ENCODE measurements at places on chromosomes 2 and 18. TPM values are rescaled to one million over a fixed set of nuclear protein-coding genes. Genes with fewer than 3 reads are reported as not detected.

DNA sequence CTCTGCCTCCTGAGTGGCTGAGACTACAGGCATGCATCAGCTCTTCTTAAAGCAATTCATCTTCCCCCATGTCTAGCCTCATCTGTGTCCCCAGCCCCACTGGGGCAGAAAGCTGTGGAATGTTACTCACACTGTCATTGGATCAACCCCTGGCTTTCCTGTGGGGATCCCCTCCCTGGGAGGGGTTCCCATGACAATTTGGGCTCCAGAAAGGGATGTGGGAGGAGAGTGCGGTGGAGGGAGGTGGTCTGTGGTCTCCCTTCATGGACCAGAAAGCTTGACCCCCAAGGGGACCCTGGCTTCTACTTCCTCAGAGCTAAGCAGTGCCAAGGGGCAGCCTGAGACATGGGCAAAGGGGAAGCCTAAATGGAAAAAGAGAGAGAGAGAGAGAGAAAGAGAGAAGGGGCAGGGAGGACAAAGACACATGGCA is 1.3 kb downstream of the NGEF start:
- no peak for DNase-seq

GRCh38 chr2:119644186-119644585 is 34.8 kb upstream of the TMEM177 start:
- no peak for DNase-seq

GRCh38 chr2:63755216-63755615 is 86.5 kb upstream of the UGP2 start:
- no peak for DNase-seq

DNA sequence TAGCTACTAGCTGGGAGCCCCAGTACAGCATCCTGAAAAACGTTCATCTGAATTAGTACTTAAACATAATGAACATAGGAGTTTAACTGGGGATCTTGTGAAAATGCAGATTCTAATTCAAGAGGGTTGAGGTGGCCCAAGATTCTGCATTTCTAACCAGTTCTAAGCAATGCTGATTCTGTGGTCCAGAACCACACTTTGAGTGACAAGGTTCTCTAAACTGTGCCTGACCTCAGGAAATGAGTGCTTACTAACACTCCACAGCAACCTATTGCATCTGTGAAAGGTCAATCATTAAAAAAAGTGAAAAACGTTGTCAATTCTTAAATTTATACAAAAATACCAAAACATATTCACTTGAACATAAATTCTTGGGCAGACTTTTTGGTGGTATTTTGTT is 157.1 kb upstream of the ZFP36L2 start:
- DNase-seq = no peak

DNA sequence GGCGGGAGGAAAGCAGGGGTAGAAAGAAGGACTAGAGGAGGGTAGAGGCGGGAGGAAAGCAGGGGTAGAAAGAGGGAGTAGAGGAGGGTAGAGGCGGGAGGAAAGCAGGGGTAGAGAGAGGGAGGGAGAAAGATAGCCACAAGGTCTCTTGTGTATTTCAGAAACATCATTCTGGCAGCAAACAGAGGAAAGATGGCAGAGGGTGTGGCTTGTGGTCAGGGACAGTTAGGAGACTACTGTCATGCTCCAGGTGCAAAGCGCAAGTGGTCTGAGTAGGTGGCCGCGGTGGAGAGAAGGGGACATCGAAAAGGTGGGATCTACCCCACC is 82.4 kb upstream of the TAF1B start:
- DNase-seq = no peak

DNA sequence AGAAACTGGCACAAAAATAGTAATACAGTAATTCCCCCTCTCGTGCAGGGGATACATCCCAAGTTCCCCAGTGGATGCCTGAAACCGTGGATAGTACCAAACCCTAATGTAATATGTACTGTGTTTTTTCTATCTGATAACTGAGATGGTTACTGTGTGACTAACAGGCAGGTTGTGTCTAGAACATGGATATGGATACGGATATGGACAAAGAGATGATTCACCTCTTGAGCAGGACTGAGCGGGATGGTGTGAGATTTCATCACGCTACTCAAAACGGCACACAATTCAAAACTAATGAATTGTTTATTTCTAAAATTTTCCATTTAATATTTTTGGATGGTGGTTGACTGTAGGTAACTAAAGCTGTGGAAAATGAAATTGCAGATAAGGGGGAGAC is 3.4 kb downstream of the MBD1 start:
- no peak for DNase-seq

Gene MAP2
- 123 TPM for total RNA-seq

DNA sequence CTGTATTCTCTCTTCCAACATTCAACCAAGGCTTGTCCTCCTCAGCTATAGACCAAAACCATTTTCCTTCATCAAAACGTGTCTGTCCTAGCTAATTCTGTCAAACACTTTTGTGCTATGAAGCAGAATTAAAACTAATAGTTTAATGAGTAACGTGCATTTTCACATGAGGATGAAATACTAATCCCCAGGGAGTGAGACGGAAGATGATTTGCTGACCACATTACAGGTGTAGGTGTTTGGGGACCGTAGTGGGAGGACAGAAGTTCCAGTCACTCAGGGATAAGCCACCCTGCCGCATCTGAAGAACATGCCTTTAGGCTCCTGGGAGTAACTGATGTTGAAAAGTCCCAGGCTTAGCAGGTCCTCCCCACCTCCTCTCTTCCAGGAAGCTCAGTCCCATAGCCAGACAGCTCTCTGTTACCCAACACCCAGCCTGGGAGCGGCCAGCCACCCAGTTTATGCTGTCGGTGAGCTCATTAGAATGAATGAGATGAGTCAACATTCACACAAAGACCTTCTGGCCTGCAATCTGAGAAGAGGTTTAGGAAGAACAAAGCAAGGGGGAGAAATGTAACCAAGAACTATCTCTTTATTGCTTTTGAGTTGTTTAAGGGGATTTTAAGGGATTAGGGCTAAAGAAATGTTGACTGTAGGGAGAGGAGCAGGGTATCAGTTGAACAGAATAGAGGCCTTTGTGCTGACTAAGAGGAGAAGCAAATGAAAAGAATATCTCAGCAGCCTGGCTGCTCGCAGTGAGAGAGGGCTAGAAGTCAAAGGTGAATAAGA is 122.5 kb downstream of the FOXI3 start:
- DNase-seq = peak; percentile 13

DNA sequence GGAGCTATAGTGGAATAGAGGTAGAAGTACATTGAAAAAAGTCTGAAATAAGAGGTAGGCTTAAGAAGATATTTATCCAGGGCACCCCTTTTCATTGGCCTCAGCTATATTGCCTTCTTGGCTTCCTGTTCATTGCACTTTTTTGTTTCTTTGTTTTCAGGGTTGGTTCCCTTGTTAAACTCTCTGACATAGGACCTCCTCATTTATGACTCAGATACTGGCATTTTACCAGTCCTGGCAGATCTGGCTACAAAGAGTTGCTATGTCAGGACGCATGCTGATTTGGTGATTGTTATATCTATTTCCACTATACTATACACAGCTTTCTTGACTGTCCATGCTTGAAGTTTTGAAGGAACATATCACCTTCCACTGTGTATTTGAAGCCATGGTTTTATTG is 60.0 kb downstream of the GCA start:
- no peak for DNase-seq

Gene AQP12A
- not detected for total RNA-seq

Gene NABP1
- total RNA-seq = 8.9 TPM

- no peak for DNase-seq
Measured at GRCh38 chr2:46722142-46722541, 193.5 kb downstream of the MCFD2 start.

- DNase-seq = peak; percentile 36
Measured at GRCh38 chr2:209579230-209579749, 155.4 kb downstream of the MAP2 start.

GRCh38 chr2:81007104-81007503 is 702.6 kb upstream of the LRRTM1 start:
- no peak for DNase-seq

- DNase-seq = no peak
Measured at GRCh38 chr2:23497063-23497462, 112.1 kb downstream of the KLHL29 start.

GRCh38 chr2:126059379-126059778 is 596.6 kb upstream of the GYPC start:
- peak; percentile 3 for DNase-seq

- peak; percentile 94 for DNase-seq
Measured at GRCh38 chr2:44955593-44956392, 14.3 kb downstream of the SIX3 start.

GRCh38 chr2:95695613-95696012 is 103.8 kb downstream of the TRIM43 start:
- DNase-seq = no peak
